ENCODE measurements at places on chromosomes 16 and 17.

- no peak for DNase-seq
Measured at GRCh38 chr16:12310286-12310685, 333.8 kb downstream of the SNX29 start.

- no peak for DNase-seq
Measured at GRCh38 chr16:11604783-11605563, 18.3 kb upstream of the LITAF start.

DNA sequence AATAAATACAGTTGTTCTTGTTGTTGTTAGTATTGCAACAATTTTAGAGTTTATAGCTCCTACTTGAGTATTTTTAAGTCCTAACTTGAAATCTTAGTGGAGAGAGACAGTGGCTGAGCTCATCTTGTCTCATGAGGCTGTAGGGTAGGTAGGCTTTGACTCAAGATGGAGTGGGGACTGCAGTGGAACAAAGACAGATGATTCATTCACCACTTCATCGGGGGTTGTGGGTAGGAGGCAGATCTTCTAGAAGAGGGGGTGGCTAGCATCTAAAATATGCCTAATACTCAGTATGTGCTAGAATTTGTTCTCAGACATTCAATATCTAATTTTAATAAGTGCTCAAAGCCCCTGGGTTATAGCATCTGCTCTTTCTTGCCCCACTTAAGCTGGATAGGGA, 13.1 kb upstream of the MMD start:
- DNase-seq: peak; percentile 38

- DNase-seq: no peak
Measured at GRCh38 chr16:83453977-83454376, 353.8 kb upstream of the HSBP1 start.

- no peak for DNase-seq
Measured at GRCh38 chr17:4879601-4880000, 19.7 kb upstream of the C17orf107 start.

DNA sequence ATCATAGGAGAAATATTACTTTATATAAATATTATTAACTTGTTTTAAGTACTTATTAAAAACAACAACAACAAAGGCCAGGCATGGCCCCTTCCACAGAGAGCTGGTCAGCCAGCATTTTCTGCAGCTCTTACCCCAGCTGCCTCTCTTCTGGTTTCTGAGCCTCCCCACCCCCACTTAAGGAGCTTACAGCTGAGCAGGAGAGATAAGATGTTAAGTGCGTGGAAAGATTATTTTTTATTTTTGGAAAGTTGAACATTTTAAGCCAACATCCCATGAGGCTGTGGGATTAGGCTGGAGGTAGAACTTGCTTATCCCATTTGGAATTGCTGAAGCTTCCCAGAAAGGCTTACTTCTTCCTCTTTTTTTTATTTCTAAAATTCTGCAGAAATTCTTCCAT, 401.2 kb downstream of the SEC14L1 start:
- DNase-seq: no peak

DNA sequence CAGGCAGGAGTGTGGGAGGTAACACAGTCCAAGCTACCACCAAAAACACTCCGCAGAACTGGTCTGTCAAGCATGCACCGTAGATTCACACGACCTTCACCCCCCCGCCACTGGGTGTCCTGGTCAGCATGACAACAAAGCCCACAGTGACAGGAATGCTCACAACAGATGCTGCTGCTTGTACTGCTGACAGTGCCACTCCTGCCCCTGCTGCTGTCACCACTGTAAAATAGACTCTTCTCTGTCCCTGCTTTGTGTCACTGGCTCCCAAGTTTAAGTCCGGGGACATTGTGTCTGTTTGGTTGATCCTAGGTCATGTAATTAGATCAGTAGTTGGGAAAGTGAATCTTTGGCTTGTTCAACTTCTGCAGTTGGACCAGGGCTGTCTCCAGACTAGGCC, 7.0 kb upstream of the ODF4 start:
- DNase-seq: no peak

GRCh38 chr16:15885560-15886001, 2.8 kb downstream of the CEP20 start:
- DNase-seq: no peak

DNA sequence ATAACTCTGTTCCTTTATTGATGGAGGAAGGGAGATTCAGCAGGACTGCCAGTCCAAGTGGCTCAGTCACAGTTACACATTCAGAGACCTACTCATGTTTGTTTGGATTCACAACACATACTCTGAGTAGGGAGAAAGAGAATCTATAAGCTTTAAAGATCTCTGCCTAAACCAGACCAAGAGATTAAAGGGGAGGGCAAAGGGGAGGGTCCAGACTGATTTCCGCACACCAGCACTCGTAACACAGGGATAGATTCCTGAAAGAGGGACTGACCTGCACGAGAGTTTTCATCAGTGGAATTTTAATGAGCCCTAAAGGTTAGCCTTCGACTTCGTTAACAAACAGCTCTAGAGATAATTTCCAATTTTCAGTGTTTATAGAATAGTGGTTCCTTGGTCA, 71.7 kb upstream of the PMFBP1 start:
- DNase-seq: no peak

- DNase-seq: no peak
Measured at GRCh38 chr16:22335668-22336246, 38.5 kb downstream of the POLR3E start.

DNA sequence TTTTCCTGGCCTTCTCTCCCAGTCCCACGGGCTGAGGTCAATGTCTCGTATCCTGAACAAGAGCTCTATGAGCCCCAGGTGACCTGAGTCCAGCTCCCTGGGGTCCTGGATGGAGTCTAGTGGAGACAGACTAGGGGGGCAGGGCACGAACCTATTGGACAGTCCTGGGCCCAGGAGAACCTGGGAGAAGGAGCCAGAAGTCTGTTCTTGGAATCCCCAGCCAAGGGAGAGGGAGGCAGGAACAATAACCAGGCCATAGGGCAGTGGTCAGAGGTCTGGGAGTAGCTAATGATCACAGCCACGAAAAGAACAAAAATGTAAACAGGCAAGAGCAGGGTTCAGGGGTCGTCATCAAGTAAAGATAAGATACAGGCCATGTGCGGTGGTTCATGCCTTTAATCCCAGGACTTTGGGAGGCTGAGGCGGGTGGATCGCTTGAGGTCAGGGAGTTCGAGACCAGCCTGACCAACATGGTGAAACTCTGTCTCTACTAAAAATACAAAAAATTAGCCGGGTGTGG, 60.8 kb downstream of the COPRS start:
- no peak for DNase-seq

- DNase-seq: no peak
Measured at GRCh38 chr17:27339198-27339835, 45.4 kb downstream of the WSB1 start.

- no peak for DNase-seq
Measured at GRCh38 chr17:71505981-71506380, 614.8 kb upstream of the SOX9 start.

DNA sequence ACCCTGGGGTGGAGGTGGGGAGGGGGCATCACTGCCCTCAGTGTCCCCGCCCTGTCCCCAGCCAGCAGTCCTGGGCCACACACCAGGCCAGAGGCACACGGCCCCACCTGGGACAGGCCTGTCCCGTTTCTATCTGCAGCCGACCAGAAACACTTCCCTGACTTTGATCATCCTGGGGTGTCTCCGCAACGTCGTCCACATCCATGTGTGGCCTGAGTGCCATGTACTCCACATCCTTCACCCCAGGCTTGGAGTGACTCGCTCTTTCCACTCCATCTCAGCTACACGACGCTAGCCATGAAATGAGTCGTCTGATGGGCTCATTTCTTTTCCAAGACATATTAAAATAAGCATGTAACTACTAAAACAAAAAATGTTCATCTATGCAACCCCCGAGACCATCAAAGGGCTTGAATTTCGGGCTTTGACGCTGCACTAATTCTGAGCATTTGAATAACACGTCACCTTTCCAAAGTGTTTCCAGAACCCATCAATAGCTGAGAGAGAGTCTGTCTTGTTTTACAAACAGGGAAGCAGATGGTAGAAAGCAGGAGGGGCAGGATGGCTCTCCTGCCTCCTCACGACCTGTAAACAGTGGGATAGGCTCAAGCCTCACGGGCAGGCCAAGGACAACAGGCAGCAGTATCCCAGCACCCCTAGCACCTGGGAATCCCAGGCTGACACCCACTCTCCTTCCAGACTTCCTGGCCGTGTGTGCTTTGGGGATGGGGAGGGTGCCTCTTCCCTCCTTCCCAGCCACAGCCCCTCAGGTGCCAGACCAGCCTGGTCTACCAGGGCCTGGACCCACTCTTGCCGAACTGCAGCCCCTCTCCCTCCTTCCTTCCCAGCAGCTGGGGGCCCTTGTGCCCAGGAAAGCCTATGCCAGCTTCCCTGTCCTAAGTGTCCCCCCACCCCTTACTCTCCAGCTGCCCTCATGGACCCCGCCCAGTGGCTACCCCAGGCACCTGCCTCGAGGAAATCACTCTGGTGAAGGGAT, 20.0 kb upstream of the RASD1 start:
- peak; percentile 34 for DNase-seq

GRCh38 chr16:71843572-71843971, 2.2 kb upstream of the ATXN1L start:
- DNase-seq: no peak

DNA sequence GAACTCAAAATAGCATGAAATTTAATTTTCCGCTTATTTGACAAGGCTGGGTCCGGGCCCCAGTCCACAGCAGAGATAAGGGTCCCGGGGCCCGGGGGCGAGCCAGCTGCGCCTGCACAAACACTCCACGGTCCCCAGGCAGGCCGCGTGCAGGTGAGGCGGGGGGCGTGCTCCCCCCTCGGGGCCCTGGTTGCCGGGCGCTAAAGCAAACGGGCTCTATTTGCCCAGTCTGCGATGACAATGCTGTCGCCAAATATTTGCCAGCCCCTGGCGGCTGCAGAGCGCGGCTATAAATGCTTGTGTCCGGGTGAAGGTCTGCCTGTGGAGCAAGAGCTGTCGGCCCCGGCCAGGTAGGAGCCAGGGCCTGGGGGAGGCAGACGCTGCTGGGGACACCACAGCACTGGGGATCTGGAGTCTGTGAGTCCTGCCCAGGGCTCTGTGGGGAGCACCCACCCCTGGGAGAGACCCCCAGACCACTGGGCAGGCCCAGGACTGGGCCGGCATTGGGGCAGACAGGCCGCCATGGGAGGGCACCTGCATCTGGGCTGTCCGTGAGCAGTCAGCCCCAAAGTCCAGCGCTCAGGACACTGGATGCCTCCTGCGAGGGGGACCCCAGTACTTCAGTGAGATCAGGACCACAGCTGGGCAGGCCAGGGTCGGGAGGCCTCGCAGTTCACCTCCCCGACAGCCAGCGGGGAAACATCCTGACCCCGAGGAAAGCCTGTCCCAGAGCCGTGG, at the start of gene PERCC1:
Gene PERCC1 (plus strand): TSS at position 320 of the 738 bp plus-strand sequence. CDS start 1,516 bp downstream, outside the sequence.
- DNase-seq: no peak

- peak; percentile 24 for DNase-seq
Measured at GRCh38 chr17:44688675-44689476, 700 bp downstream of the CCDC43 start.

GRCh38 chr17:36627101-36627500, 25.7 kb downstream of the MRM1 start:
- no peak for DNase-seq

- DNase-seq: no peak
Measured at GRCh38 chr16:1432388-1433262, 1.7 kb downstream of the PERCC1 start.

GRCh38 chr17:68048996-68049395, 13.5 kb downstream of the KPNA2 start:
- no peak for DNase-seq

DNA sequence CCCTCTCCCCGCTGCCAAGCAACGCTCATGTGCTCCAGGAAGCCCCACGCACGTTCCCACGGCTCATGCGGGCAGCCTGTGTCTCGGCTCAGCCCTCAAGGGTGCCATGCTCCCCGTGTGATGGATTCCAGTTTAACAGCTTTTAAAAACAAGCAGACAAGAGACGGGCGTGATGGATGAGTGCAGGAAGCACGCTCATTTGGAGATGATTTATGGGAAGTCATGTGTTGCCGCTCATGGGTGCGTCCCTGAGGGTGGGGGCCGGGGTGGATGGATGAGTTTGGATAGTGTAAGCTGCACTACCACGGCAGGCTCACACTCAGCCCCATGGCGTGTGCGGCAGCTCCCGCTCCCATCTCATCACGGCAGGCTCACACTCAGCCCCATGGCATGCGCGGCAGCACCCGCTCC, 132.8 kb downstream of the RBFOX3 start:
- no peak for DNase-seq

DNA sequence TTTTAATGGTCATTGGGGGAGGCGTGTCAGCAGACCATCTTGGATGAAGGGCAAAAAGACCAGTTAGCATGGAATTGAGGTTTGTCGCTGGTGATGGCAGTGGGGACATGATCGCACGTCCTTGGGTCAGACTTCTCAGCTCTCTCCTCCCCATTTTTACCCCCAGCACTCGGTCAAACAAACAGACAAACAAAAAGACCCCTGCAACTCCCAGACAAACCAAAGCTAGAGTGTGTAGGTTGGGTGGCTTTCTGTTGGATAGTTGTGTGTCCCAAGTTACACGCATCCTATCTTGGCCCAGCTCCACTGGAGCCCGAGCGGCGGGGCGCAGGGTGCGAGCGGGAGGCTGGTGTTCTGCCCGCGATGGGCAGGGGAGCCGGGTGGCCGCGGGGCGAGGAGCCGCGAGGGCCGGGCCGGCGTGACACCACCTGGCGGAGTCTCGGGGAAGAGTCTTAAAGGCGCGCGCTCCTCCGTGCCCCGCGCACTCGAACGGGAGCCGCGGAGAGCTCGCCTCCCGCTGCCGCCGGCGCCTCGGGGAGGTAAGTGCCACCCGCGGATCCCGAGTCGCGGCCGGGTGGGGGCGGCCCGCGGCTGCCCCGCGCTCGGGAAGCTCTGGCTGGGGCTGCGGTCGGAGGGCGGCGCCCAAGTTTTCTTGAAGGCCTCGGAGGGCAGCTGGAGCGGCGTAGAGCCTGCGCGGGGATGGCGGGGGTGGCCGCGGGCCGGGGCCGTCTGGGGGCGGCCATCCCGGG, 18.5 kb upstream of the NTN1 start:
- DNase-seq: peak; percentile 54

GRCh38 chr17:2708585-2709182, 2.9 kb downstream of the CLUH start:
- DNase-seq: no peak

DNA sequence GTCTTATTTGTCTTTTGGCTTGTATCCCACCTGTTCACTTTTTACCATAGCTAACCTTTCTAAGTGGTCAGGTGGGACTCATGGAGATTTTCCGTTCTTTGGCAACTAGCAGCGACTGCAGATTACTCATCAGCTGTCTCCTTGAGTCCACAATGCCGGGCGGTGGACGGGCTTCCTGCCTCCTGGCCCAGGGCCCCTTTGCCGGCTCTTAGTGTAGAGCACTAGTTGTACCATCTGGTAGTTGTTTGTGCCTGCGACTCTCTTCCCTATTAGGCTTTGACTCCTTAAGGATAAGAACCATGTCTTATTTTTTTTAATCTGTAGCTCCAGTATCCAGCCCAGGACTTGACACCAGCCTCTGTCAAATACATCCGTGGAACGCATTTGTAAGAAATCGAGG, 399.9 kb downstream of the WWOX start:
- no peak for DNase-seq

GRCh38 chr16:85258629-85259028, 146.4 kb upstream of the CIBAR2 start:
- no peak for DNase-seq

Measured in activated CD4-positive, alpha-beta T cell treated with anti-CD3 and anti-CD28 coated beads for 48 hours (primary cell).